Stimulated activated CD8-positive, alpha-beta memory T cell treated with anti-CD3 and anti-CD28 coated beads, Interleukin-7, amount 100 ng/mL, for 4 hours (primary cell): ENCODE measurements at places on chromosomes 11 and 22.

DNA sequence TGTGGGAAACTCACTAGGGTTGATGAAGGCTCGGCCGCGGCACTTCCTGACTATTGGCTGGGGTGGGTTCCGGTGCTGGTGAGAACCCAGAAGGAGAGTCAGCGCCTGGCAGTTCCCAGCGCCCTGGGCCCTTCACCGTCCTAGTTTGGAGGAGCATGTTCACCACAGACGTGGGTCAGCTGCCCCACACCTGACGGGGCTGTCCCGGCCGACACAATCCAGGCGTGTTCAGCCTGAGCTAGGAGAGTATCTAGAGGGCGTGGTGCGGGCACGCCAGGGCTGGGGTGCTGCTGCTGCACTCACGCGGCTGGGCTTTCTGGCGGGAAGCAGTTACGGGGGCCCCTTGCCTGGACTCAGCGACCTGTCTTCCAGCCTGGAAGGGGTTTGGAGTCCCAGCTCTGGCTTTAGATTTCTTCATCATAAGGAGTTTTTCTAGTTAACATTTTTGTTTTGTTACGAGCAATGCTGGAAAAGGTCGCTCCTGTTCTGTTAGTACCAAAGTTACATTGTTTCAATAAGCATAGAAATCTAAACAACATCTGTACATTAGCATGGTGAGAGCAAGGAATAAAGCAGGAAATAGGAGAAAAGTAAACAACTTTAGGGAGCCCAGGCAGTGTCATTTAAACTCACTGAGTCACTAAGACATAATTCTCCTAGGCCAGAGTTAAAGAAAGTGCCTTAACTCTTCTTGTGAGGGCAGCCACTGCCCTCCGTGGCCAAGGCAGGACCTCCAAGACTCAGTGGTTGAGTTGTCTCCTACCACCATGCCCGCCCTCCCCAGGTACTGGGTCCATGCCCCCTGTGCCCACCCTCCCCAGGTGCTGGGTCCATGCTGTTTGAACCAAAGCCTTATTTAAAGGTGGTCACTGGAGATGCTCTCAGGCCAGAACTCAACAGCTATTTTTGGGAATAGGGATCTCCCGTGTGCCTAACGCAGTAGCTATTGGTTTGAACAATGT is 12.1 kb upstream of the ADORA2A start:
- no peak for DNase-seq

- no peak for DNase-seq
These were observed 29.8 kb upstream of the PLET1 start for GRCh38 chr11:112290493-112290850.

DNA sequence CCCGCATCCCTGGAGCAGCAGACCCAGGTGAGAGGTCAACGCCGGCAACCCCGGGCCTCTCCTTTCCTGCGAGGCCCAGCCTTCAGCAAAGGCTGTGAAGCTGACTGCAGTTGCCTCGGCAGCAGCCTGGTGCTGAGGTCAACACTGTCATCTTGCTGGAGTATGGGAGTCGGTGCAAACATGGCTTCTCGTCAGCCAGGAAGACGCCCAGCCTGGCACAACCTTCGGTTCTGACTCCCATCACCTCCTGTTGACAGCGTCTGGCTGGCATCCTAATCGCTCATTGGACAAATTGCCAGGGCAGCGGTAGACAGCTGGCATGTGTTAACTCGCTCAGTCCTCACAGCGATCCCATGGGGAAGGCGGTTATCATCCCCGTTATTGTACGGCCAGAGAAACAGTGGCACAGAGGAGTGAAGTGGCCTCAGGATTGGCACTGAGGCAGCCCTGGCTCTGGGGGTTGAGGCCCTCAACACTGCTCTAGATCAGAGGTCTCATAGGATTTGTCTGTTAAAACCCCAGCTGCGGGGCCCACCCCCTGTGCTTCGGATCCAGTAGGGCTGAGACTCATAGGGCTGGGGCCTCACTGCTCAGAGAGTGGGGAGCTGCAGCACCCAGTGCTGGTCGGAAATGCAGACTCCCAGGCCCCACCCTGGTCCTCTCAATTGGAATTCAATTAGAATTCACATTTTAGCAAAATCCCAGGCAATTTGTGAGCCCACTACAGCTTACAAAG is 39.3 kb upstream of the TP53I11 start:
- no peak for DNase-seq

GRCh38 chr11:9664276-9665171 is 647 bp downstream of the SWAP70 start:
- DNase-seq: no peak

DNA sequence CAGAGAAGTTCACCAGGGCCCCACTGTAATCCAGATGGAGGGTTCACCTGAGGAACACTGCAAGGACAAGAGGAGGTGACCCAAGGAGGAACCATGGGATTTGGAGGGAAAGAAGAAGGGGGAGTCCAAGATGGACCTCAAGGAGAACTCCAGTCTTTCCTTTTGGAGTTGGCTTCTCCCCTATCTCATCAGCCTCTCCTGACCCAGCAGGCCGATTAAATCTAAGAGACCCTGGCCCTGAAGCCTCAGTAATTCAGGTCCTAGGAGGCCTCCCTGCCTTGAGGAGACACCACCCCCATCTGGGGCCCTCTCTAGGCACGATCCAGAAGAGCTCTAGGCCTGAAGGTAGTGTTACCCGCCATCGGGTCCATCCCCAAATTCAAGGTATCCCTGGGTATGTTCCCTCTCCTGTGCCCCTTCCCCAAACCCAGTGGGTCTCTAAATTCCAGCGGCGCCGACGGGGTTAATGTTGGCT is 15.1 kb upstream of the DGKZ start:
- no peak for DNase-seq

- no peak for DNase-seq
These were observed 118.8 kb upstream of the CRYBB3 start for GRCh38 chr22:25080855-25081254.

DNA sequence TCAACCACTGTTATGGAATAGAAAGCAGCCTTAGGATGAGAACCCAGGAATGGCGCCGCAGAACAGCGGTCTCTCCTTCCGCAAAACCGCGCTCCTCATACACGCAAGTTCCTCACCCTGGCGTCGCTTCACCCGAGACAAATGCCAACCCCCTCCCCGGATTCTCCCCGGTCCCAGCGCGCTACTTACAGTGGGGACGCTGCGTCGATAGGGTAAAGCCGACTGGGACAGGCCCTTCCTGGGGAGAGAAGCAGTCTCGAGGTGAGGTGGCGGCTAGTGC is 287 bp downstream of the RPS13 start:
- DNase-seq: no peak

DNA sequence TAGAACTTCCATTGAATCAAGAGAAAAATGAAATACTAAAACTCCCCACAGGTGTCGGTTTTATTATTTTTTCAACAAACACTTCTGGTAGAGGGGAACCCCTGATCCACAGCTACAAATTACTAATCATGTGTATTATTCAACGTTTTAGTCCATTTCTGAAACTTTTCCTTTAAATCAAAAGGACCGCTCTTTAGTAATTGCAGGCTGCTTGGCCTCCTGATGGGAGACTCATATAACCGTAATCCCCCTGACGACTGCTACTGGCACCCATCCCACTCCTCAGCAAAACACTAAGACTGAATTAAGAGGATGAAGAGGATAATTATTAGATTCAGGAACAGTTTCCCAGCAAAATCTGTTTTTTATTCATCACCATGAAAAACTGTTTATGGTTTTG is 46.4 kb downstream of the PAX6 start:
- no peak for DNase-seq

GRCh38 chr22:28344918-28345703 is 334.5 kb downstream of the TTC28 start:
- no peak for DNase-seq

DNA sequence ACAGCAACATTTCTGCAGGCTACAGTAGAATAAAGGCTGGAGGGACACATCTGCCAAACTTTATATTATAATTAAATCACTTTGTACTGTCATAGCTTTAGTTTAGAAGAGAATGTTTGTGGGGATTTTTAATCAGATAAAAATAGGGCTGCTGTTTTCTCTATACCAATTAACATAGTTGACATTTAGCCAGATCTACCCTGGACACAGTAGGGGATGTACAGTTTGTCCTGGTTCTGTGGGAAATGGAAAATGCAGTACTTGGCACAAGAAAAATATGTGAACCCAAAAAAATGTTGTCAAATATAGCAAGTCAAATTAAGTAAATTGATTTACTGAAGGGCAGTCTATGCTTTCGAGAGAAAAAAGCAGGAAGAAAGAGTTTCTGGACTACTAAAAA is 20.8 kb upstream of the PICALM start:
- no peak for DNase-seq

DNA sequence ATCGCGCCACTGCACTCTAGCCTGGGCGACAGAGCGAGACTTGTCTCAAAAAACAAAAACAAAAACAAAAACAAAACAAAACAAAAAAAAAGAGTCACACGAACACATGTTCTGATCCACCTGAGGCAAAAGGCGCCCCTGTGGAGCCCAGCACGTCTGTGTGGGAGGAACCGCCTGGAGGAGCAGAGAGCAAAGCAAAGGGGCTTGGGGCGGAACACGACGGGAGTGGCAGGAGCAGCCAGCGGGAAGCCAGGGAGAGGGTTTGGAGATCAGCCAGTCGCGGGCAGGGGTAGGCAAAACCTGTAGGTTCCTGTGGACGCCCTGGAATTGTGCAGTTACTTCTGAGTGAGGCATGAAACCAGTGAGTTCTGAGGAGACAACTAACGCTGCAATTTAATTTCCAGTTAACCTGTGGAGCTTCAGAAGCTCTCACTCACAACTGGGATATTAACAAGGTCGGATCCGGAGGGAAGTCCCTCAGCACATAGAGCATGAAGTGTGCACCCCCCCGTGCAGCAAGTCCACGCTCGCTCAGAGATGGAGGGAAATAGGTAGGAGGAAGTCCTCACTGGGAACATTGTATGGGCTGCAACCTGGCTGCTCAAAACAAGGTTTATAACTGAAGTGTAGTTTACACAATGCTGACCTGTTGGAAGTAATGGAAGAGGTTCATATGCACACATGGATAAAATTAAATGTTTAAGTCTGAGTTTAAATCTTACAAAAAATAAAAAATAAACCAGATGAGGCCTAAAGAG is 13.2 kb upstream of the USP18 start:
- DNase-seq: no peak

DNA sequence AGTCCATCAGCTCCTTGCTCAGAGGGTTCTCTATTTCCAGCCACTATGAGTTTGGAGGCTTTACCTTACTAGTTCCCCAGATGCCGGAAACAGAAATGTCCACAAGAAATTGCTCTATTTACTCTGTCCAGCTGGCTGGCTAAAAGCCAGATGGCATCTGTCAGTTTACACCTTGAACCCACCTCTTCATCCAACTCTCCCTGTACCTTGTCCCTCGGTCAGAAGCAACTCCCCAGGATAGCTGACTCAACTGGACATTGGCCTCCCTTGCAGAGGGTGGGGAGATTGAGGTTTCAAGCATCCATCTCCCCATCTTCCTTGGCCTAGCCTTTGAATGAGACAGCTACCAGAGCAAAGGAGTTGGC is 1.7 kb downstream of the C2CD2L start:
- DNase-seq: no peak

DNA sequence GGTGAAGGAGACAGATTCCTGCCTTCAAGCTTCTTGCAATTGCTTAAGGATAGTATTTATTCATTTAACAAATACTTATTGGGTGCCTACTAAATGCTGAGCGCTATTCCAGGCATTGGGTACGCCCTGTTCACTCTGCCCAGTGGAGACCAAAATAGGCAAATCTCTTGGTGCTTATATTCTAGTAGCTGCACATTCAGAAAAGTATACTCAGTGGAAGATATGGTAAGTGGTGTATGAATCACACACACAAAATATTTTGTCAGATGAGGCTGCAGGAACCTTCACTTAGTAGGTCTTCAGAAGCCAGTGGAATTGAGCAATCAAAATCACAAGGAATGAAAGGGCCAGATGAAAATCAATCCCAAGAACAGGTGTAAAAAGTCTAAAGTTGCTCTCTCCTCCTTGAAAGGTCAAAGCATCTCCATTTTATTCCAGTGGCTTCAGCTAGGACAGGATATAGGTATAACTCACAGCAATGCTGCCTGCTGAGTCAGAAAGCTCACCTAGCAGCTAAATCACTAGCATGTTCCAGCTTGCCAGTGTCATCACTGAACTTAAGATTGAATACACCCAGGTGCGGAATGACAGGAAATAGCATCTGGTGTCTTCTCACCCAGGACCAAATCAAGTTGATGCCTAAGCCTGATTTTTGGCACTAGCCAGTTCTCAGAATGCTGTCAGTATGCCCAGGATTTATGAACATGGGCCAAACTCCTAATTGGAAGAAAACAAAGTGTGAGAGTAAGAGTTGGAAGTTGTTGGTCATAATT is 83.9 kb downstream of the AMOTL1 start:
- no peak for DNase-seq

DNA sequence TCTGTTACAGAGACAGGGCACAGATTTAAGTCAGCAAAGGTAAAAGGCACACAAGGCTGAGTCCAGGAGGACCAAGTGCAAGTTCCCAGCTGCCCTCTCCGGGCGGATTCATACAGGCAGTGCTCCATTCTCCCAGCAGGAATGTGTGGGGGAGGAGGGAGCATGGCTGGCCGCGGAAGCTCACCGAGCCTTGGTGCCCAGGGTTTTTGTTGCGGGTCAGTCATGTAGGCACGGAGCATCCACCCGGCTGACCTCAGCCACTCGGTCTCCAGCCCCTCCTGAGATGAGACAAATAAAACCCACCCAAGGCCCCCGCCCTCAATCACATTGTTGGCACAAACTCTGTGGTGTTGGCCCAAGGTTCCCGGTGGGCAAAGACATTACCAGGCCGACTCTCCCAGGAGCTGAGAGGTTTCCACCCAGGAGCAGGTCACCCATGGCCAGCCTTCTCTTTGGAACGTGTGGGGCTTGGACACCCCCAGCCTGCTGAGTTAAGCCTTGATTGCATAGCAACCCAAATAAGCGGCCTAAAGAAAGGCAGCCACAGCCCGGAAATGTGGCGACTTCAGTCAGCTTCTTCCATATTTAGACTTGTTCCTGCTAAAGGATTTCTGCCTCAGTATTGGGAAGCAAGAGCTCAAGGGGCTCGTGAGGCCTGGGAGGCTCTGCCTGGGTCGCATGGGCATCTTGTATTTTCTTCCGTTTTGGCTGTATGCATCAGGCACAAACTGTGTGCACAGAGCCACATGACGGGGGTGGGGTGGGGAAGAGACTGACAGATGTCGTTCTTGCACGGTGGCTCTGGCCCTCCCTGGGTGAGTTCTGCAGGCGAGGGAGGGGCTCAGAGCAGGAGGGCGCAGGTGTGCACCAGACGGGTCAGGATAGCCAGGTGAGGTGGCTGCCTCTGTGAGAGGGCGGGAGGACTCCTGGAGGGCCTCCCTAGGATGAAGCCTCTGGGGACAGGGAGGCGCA is 63.0 kb downstream of the ARHGAP8 start:
- no peak for DNase-seq

DNA sequence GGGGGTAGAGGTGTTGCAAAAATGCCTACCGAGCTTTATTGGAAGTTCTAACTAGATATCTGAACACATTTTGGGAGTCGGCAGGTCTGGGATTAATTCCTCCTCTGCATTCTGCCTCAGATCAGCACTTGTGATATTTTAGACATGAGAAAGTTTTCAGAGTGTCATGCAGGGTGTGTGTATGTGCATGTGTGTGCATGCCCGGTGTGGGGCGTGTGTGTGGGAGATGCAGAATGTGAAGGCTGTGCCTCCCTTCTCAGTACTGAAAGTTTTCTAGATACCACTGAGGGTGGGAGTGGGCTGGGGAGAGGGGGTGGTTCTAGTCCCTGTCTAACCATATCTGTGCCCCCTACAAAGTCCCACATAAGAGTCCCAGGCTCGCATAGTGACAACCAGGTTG is 180.0 kb upstream of the NTM start:
- DNase-seq: no peak
